ENCODE measurements at places on chromosomes 4 and X.

DNA sequence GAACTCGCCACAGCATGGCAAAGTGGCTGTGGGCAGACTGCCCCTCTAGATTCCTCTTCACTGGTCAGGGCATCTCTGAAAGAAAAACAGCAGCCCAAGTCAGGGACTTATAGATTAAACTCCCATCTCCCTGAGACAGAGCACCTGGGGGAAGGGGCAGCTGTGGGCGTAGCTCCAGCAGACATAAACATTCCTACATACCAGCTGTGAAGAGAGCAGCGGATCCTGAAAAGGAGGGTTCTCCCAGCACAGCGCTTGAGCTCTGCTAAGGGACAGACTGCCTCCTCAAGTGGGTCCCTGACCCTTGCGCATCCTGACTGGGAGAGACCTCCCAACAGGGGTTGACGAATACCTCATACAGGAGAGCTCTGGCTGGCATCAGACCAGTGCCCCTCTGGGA is 18.8 kb upstream of the ZMAT1 start:
- no peak for DNase-seq

DNA sequence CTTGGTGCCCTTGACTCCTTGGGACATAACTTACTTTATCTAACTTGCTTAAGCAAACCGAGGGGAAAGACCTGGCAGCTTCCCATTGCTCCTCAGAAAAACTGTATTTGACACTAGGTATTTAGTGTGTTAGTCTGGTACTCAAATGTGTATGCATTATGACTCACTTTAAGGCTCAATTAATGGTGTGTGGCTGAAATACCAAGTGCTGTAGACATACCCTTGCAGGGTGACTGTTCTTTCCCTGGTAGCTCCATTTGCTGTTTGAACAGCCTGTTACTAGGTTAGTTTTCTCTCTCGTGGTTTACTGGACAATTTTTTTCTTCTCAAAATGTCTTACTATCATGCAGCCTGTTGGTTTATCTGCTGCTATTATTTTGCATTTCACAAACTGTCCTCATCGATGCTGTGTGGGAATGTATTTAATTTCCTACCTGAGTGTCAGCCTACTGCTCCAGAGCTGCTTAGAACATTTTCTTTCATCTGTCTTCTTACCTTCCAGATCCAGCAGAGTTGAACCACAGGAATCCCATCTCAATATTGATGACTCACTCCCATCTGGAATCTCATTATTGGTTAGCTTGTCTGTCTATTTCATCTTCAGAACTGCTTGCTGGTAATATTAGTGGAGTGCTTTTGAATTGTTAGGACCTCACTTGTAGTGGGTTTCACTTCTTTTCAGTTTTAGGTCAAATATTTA is 158.0 kb upstream of the FAT1 start:
- no peak for DNase-seq

- no peak for DNase-seq
Measured at GRCh38 chr4:84403656-84404055, 95.4 kb downstream of the NKX6-1 start.

- DNase-seq, result no peak
Measured at GRCh38 chrX:2627272-2627867, 63.7 kb upstream of the CD99 start.

DNA sequence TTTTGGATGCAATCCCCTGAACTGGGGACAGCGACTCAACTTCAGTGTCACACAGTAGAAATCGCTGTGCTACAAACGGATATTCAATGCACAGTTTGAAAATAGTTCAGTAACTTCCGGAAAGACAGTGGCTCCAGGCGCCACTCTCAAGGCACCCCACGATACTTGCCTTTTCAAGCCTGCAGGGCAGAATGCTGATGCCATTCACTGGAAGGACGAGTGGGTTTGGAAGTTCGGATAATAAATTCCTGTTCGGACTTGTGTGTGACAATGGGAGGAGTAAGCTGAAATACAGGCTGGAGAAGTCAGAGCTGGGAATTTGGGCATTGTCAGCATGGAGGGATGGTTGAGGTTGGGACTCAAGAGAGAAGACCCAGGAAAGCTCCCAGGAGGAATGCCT is 64.3 kb upstream of the HELT start:
- no peak for DNase-seq

GRCh38 chr4:87937523-87937922 is 38.0 kb upstream of the SPP1 start:
- no peak for DNase-seq

DNA sequence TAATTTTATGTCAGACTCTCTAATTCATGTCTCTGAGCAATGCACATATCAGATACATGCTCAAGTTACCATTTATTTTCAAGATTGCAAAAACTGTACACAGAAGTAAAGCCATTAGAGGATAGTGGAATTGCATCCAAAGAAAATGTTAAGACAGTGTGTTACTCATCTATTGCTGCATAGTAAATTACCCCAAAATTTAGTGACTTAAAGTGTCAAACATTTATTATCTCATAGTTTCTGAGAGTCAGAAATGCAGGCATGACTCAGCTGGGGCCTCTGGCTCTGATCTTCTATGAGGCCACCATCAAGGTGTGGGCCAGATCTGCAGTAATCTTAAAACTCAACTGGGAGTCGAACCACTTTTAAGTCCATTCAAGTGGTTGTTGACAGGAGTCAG is 275.2 kb downstream of the QDPR start:
- no peak for DNase-seq

DNA sequence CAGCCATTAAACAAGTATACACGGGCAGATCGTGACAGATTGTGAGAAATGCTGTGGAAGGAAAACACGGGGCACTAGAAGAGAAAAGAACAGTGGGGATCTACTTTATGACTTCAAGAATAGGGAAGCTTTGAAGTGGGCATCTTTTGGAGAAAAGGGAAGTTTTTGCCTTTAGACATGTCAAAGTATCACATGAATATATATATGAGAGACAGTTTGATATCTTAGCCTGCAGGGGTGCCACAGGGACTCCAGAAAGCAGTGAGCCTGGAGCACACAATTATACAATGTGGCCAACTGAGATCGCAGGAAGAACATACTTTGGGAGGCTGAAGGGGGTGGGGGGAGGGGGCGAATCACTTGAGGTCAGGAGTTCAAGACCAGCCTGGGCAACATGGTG is 35.7 kb downstream of the RELL1 start:
- DNase-seq, result no peak

DNA sequence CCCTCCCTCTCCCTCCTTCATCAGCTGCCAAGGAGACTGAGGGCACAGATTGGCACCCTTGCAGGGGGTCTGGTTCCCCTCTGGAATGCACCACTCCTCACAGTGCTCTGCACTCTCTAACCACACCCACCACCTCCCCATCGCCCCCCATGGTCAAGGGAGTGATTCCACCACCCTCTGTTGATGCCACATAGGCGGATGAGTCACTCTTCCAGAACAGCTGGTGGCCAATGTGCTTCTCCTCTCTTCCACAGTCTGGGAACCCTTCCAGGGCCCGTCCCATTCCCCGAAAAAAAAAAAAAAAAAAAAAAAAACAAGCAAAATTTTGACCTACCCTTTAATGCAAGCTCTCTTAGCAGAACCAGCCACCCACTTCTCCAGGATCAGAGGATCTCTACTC is 341.3 kb upstream of the KLF3 start:
- no peak for DNase-seq

DNA sequence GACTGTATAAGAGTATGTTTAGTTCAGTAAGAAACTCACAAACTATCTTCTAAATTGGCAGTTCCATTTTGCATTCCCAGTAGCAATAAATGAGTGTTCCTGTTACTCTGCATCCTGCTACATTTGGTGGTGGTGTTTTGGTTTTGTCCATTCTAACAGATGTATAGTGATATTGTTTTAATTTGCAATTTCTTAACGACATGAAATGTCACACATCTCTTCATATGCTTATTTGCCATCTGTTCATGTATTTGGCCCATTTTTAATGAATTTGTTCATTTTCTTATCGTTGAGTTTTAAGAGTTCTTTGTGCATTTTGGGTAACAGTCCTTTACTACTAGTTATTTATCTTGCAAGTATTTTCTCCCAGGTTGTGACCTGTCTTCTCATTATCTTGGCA is 232.2 kb downstream of the TMA16 start:
- no peak for DNase-seq

GRCh38 chrX:107758231-107758766 is 17.3 kb downstream of the TSC22D3 start:
- DNase-seq, result no peak

All from activated naive CD8-positive, alpha-beta T cell treated with anti-CD3 and anti-CD28 coated beads, Interleukin-2, amount 10 ng/mL, durations not matched to agents 7 days and 5 days (primary cell).